Stimulated activated CD4-positive, alpha-beta T cell treated with anti-CD3 and anti-CD28 coated beads, Interleukin-15, amount 100 ng/mL, for 1 hour (primary cell): ENCODE measurements at places on chromosomes 3 and 15.

GRCh38 chr3:188861842-188862744 is 309.7 kb upstream of the TPRG1 start:
- no peak for DNase-seq

GRCh38 chr3:82596805-82597204 is 835.4 kb upstream of the GBE1 start:
- DNase-seq: no peak

- no peak for DNase-seq
Observed at GRCh38 chr15:86121568-86122225, 42.0 kb downstream of the AGBL1 start.

DNA sequence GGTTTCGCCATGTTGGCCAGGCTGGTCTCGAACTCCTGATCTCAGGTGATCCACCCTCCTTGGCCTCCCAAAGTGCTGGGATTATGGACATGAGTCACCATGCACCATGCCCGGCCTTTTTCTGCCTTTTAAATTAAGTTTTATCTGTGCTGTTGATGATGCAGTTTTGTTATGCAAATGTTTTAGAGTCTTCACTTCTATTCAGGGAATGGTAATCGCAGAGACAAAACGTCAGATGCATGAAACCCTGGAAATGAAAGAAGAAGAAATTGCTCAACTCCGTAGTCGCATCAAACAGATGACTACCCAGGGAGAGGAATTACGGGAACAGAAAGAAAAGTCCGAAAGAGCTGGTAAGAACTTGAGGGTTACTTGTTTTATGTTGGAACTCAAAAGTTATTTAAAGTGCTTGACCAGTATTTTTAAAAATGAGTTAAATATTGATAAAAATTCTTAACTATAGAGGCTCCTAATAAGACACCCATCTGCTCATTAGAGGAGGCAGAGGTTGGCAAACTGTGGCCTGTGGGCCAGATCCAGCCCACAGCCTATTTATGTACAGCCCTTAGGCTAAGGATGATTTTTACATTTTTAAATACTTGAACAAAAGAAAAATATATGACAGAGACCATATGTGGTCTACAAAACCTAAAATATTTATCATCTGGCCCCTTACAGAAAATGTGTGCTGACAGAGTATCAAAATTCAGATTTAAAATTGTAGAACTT is 127.8 kb upstream of the LRRFIP2 start:
- no peak for DNase-seq

DNA sequence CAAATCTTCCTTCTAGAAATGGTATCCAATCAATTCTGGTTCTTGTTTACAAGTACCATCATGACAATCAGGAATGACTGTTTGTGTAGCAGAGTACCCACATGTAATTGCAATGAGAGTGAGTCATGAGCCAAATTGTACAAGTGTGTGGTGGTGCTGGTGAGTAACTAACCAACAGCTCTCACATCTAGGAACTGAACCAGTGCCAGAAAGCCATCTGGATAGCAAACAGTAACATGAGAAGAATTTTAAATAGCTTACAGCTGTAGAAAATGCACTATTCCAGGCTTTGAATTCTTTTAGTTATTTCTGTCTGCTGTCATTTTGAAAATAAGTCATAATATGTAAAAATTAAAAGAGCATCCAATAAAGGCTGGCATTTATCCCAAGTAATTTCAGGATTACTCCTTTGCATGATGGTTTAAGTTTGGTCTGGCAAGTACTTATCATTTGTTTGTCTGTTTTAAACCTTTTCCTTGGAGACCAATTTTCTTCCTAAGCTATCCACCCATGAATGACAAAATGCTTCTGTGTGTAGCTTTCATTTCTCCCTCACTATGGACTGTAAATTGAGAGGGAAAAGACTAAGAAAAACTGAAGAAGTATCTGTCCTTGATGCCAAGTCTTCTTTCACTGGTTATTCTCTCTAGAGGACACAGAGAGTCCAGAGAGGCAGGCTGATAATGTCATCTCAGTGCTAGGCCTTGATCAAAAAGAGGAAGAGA is 60.0 kb downstream of the PIK3CB start:
- no peak for DNase-seq

- DNase-seq: peak; percentile 41
Observed at GRCh38 chr15:60787837-60788691, 309.1 kb upstream of the ICE2 start.

GRCh38 chr3:60086811-60087210 is 1037.0 kb upstream of the CFAP20DC start:
- DNase-seq: no peak

- no peak for DNase-seq
Observed at GRCh38 chr3:73141525-73141924, 80.1 kb downstream of the EBLN2 start.

DNA sequence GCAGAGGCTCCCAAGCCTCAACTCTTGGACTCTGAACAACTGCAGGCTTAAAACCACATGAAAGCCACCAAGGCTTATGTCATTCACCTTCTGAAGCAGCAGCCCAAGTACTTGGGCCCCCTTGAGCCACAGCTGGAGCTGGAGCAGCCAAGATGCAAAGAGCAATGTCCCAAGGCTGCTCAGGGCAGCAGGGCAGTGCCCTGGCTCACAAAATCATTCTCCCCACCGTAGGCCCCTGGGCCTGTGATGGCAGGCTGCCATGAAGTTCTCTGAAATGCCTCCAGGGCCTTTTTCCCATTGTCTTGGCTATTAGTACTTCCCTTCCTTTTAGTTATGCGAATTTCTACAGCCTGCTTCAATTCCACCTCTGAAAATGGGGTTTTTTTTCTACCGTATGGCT is 83.4 kb downstream of the DCLK3 start:
- no peak for DNase-seq
